ENCODE measurements at places on chromosomes 2 and 18.

DNA sequence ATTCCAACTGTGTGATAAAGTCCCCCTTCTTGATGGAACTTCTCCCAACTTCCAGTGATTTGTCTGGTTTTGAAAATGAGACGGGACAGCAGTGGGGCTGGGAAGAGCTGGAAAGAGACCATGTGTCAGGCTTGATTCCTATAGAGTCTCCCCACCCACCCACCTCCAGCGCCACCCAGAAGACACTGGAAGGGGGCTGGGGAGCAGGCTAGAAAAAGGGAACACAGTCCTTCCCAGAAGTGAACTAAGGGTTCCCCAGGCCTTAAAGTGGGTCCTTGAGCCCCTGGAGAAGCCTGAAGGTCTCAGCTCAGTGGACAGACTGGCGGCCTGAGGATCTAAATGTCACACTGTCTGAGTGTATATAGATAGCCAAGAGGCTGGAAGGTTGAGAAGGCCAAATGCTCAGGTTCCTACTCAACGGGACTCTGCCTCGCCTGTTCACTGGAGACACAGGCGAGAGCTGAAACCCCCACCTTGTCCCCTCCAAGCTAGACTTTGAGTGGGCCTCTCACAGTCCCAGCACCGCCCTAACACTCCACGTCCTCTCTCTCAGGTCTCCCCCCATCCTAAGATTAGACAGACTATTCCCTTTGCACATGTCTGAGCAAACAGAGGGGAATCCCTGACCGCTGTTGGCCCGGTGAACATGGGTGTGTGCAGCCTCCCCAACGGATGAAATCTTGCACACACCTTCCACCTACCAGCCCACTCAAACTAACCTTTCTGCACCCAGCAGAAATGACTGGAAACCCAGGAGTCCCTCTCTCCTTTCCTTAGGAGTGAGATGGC, 1.6 kb downstream of the PKDCC start:
- DNase-seq = no peak

- DNase-seq = no peak
Measured at GRCh38 chr2:230824406-230824978, 40.2 kb upstream of the ITM2C start.

DNA sequence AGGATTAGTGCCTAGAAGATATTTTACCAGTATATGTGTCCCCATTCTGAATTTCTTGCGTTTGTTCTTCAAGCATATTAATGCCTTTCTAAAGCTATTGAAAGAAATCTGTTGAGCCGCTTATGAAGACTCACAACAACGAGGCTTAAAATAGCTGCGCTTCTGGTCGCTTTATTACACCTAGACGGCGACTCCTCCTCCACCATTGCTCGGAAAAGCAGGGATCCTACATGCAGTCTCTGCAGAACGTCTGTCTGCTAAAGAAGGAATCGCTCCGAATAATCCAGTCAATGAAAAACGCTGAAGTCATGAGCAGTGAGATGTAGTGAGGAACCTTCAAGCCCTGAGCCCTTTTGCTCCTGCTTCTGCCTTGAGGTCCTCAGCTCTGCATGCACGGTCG, 94.8 kb upstream of the ZNF516 start:
- no peak for DNase-seq

GRCh38 chr2:221231511-221231910, 340.6 kb downstream of the EPHA4 start:
- no peak for DNase-seq

DNA sequence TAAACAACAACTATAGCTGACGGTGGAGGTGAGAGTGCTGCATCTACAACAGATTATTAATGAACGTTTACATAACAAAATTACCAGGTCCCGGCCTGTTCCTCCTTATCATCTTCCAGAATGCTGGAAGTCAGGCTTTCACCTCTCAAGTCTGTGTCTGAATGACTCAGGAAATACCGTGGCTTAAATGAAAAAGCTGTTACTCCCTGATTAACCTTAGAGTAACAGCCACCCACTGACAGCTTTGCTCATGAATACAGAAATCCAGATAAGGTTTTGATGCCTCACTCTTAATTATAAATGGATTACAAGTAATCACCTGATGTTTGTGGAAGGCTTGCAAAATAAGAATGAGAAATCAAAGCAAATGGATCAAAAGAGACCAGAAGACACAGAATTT, 885.3 kb upstream of the CELF4 start:
- DNase-seq = no peak

- DNase-seq = no peak
Measured at GRCh38 chr2:157194844-157195243, 62.7 kb upstream of the GALNT5 start.

GRCh38 chr2:23286758-23287704, 97.9 kb upstream of the KLHL29 start:
- no peak for DNase-seq

GRCh38 chr18:48884771-48885170, 66.0 kb downstream of the SMAD7 start:
- no peak for DNase-seq

DNA sequence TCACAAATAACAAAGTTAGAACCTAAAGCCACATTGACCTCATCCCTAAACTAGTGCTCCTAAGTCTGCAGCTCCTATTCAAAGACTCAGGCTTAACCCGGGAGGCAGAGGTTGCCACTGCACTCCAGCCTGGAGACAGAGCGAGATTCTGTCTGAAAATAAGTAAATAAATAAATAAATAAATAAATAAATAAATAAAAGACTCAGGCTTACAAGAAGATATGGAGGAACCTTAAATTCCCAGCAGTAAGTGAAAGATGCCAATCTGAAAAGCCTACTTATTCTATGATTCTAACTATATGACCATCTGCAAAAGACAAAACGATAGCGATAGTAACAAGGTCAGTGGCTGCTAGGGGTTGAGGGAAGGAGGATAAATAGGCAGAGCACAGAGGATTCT, 101.7 kb downstream of the DDX1 start:
- DNase-seq = no peak

DNA sequence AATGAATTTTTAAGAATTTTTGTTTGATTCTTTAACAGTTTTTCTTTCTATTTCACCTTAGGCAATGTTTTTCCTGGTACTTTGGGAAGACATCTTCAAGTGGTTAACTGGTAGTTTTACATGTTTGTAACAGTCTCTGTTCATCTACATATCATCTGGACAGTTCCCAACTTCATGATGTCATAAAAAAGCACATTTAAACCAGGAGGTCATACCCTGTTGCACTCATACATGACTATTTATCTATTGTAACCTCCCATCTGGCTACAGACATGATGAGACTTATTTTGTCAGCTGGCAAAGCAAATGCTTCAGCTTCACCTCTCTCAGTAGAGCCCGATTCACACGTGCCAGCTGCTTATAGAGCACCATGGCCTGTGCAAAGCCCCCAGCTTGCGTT, 99.8 kb upstream of the YPEL5 start:
- no peak for DNase-seq

DNA sequence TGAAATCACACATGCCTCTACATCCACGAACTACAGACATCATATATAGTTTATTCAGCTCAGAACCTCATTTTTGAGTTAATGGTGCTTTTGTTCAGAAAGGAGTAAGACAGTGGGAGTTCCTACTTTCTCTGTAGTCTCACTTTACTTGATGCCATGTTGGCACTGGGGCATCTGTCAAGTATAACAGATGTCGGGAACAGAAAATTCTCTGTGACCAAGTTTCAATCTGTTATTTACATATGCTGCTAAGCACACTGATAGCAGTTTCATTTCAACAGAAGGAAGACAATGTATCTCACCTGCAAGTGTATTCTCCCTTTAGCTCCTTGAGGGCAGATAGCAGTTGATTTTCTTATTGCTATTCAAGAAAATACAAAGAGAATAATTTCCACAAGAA, 774.1 kb downstream of the METTL4 start:
- DNase-seq = no peak

GRCh38 chr18:12278215-12278671, 24.1 kb downstream of the CIDEA start:
- no peak for DNase-seq

- no peak for DNase-seq
Measured at GRCh38 chr2:101837354-101837753, 139.8 kb downstream of the MAP4K4 start.

DNA sequence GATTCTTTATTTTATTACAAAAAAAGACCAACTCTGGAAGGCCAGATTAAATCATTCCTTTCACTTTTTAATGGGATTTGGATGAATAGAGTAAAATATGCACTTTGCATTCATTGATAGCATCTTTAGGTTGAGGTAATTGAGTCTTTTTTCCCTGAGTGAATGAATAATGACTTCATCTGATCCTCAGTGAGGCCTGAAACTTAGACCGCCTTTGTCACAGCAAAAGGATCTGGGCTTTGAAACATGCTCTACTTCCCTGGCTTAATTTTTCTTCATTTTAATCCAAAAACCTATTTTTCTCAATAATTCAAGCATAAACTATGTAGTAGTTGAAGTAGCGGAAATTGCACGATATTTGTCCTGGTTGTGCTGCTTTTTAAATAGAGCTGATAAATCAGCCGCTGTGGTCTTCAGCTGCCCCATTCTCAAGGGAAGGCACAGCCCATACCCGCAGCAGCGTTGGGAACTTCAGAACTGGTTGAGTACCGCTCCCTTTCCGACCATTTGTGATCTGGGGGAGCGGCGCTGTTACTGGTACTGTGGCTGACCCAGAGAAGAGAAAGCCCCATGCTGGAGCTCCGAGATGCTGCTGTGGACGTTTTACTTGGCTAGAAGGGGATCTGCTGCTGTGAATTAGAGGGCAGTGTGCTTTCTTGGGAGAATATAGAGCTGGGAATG, 145.3 kb upstream of the NFATC1 start:
- no peak for DNase-seq

DNA sequence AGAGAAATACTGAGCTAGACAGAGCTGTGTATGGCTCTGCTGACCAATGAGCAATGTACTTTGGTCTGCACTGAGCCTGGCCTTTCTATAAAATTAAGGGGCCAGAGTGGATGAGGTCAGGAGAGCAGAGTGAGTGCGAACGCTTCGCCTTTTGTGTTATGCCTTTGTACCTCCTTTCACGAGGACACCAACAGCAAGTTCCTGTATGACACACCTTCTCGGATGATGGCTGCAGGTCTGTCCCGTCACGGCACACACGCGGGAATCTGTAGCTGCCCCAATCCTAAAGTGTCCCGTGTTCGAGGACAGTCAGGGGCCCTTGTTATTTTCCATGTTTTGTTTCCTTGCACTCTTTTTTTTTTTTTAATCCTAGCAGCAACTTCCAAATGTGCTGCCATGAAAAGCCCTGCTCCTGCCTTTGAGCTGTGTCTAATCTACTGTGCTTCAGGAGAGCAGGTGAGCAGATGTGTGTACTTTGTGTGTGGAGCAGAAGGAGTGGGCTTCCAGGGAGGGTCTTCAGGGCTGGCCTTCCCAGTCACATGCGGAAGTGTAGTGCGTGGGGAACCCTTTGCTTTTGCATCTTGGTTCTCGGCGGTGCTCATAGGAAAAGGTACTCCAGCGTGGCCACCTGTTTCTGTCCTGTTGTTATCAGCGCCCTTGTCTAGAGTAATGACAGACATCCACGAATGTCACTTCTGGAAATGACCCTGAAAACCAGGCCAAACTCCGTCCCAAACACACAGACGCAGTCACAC, 213.2 kb downstream of the NDUFA10 start:
- DNase-seq = no peak
